ENCODE measurements at places on chromosomes 2 and 18.

DNA sequence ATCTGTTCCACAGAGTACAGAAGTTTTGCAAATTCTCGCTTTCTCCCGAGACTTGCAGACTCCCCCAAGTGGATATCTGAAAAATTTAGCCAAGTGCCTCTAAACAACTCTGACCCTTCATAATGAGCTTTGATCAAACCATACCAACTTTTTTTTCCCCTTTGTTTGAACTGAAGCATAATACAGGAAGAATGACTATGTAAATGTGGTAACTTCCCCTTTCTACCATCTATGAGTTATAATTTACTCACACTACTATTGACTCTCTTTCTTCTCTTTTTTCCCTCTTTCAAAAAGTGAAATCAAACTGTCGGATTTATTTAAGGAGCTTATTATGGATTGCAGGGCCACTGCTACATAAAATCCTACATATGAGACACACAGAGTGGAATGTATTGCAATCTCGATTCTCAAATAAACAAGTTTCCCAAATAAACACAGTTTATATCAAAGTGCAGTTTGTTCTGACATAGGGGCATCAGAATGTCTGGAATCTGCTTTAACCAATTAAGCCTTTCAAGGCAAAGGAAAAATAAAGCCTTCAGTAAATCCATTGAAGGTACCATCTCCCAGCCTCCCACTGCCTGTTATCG is 1.4 kb upstream of the ZNF804A start:
- no peak for DNase-seq

DNA sequence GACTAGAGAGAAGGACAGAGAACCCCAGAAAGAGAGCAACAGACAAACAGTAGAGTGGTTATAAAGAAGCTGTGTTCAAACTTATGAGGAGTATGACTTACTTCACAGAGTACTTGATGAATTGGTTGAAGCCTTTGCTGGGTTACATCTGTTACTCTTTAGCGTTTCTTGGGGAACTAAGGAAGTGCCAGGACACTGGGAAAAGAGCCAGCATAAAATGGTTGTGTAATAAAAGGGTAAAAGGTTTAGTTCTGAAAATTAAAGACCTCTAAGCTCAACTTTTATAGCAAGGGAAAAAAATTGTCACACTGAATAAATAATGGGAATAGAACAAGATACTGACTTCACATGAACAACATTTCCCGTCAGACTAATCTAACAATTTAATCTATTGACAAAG is 17.0 kb upstream of the STAT4 start:
- no peak for DNase-seq

DNA sequence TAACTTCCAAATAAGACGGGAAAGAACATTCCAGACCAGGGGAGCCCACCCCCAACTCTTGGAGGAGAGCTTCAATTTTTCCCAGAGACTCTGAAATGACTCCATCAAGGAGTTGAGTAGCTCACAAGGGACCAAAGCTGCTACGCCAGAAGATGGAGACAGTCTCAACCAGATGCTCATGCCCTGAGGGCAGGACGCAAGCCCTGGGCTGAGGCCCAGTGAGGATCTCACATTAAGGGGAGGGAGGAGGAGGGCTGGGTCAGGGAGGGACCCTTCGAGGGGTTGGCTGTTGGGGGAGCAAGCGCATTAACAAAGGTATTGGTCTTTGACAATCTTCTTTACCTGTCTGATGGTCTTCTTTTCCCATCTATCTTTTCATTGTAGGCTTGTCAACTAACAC is 141.3 kb upstream of the SLC1A4 start:
- DNase-seq, result no peak

DNA sequence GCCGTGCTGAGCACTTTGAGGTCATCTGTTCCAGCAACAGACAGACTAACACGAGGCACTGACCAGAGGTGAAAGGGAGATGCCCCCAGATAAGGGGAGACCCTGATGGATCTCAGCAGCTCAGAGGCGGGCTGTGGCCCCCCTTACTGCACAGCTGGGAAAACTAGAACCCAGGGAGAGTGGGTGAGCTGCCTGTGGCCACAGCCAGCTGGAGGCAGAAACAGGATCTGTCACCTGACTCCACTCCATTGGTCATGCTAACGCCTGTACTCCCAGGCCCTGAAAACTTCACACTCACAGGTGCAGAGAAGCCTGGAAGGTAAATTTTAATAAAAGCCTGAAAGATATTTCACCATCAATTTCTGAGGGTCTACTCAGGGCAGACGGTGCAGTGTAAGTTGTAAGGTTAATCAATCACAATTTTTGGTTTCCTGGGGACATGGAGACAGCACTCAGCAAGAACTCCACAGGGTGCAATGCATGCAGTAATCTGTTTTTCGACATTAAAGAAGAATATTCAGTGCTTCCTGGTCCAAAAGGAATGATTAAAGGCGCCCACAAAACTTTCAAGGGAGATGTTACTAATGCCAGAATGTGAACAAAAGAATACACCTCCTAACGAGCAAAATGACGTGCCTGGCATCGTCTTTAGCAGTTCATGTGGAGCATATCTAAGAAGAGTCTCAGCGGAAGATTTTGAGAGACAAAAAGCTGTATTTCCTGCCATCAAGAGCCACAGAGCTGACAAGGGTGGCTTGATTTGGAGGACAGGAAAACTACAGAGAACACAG is 173.4 kb downstream of the EIPR1 start:
- no peak for DNase-seq

- DNase-seq, result no peak
Measured at GRCh38 chr2:188473306-188473705, 181.6 kb downstream of the GULP1 start.

- no peak for DNase-seq
Measured at GRCh38 chr2:17719562-17720371, 33.8 kb downstream of the SMC6 start.

GRCh38 chr18:79819968-79820351 is 22.2 kb downstream of the KCNG2 start:
- DNase-seq, result no peak

DNA sequence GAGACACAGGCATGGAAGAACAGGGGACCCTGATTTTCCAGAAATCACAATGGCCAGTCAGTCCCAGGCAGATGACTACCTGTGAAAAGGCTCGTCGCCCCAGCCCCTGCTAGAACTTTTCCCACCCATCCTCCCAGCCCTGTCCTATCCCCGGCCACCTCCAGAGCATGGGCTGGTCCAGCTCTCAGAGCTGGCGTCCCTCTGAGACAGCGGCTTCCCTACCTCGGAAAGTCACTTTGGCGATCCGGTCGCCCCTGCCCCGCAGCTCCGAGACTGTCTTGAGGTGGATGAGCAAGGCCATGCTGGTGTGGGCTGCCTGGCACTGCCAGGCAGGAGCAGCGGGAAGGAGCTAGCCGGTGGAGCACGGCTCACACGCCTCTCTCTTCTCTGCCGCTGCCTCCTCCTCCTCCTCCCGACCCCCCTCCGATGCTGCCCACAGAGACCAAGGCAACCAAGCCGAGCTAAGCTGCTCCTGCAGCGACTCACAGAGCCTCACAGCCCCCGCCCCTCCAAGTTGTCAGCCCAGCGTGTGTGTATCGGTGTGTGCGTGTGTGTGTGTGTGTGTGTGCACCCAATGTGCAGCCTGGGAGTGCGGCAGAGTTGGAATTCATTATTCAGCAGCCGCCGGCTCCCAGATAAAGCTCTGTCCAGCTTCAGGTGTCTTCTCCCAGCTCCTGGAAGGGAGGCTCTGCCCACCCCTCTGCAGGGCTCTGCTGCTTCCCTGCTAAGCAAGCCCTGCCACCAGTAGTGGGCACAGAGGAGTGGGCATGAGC is 80.5 kb upstream of the OTOF start:
- DNase-seq, result no peak

GRCh38 chr18:47520263-47520662 is 268.8 kb upstream of the SKOR2 start:
- DNase-seq, result no peak

DNA sequence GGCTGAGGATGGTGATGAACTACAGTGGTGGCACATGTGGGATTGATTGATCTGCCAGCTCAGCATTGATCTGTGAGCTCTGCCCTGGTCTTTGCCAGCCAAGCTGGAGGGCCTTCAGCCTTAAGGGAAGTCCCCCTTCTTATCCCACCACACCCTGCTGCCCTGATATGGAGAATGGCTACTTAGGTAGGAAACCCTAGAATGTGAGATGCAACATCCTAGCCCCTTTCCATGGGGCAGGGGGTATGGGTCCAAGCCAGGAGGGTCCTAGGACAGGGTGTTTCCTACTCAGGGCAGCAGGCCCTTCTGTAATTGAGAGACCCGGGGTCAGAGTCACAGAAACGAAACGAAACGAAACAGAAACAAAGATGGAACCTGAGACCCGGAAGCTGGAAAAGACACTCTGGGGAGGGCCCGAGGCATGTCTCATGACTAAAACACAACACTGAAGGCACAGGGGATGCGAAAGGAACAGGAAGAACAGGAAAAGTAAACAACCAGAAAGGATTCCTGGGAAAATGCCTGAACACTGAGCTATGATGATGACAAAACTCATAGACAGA is 16.9 kb upstream of the SULT1C2 start:
- no peak for DNase-seq

GRCh38 chr18:22200611-22201225 is 31.3 kb downstream of the GATA6 start:
- no peak for DNase-seq

GRCh38 chr2:18792684-18793083 is 203.3 kb upstream of the NT5C1B start:
- no peak for DNase-seq

DNA sequence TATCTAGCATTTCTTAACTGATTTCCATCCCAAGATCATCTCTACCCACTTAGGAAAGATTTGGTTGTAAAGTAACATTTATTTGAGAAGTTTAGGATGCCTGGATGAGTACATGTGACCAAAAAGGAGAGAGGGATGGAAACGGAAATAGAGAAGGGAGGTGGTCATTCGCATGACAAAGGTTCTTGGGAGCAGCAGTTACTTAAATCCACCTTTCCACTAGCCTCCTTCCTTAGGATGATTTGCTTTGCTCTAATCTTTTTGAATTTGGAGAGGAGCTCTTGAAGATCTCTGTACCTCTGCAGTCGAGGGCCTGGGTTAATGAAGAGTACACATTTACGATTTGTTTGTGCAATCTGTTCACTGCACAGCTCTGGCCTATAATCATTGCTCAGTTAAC is 623.5 kb downstream of the EPHA4 start:
- DNase-seq, result no peak

DNA sequence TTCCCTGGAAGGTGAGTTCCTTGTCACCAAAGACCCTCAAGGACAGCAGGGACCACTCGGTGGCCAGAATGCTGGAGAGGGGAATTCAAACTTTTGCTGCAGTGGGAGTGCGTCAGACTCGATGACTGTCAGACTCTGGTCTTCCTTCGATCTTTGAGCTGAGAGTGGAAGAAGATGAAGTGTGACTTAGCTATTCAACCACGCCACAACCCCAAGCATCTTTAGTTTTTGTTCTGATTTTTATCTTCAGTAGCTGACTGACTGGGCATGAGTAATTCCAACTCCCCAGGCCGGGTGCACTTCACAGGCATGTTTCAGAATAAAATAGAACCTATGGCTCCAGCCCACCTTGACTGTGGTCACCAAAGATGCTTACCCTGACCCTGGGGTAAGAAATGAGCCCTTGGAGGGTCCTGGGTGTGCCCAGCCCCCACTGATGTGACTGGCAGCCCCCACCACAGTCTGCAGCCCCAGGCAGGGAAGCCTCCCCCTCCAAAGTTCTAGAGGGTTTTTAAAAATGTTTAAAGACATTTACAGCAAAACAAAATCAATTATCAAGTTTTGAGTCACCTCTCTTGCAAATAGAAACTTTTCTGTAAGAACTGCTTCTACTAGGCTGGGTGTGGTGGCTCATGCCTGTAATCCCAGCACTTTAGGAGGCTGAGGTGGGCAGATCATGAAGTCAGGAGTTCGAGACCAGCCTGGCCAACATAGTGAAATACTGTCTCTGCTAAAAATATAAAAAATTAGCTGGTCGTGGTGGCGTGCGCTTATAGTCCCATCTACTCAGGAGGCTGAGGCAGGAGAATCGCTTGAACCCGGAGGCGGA is 24.9 kb upstream of the YWHAQ start:
- no peak for DNase-seq

GRCh38 chr2:16330012-16330411 is 335.6 kb downstream of the CYRIA start:
- no peak for DNase-seq

GRCh38 chr2:71510196-71510807 is 56.9 kb downstream of the DYSF start:
- DNase-seq, result peak; percentile 54

GRCh38 chr2:231687133-231687852 is 21.0 kb upstream of the PTMA start:
- peak; percentile 32 for DNase-seq

GRCh38 chr2:68643874-68644485 is 601 bp downstream of the PROKR1 start:
- DNase-seq, result no peak

DNA sequence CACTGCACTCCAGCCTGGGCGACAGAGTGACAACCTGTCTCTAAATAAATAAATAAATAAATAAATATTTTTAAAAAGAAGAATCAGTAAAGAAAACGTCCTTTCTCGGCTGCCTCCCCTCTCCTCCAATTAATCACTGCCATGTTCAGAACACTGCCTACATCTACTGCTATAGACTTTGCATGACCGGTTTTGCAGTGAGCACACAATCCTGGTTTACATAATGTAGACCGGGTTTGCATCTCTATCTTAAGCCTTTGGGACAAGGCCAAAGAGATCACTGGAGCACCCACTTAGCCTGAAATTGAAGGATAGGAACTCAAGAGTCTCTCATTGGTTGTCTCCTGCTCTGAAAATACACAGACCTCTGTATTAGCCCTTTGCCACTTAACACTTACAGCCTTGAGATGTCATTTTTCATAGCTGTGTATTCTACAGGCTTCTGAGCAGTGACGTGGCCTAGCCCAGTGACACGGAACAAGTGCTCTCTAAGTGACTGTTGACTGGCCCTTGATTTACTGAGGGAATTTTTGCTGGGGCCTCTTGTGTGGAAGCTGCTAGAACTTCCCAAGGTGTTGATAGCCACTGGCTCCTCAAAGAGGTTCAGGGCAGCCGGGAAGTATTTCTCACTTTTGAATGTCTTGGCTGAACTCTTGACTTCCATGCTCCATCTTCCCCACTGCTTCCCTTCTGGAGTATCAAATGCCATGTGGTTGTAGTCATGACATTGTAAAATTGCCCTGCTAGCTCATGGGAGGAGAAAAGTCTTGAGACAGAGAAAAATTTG is 45.3 kb upstream of the CCBE1 start:
- DNase-seq, result no peak

DNA sequence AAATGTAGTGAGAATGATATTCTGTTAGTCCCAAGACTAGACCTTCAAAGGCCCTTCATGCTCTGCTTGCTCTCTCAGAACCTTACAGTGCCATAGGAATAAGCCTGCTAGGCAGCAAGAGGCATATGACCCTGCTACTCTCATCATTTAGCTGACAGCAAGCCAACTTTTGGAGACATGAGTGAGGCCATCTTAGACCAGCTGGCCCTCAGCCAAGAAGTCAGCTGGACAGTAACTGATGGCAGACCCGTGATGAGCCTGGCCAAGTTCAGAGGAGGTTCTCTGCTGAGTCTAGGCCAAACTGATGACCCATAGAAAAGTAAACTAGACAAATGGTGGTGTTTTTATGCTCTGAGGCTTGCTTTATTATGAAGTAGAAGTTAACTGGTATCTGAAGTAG is 82.6 kb downstream of the C18orf54 start:
- DNase-seq, result no peak

GRCh38 chr2:40282428-40282827 is 169.5 kb downstream of the SLC8A1 start:
- no peak for DNase-seq
